Stimulated activated CD8-positive, alpha-beta memory T cell treated with anti-CD3 and anti-CD28 coated beads, Interleukin-4, amount 100 ng/mL, for 24 hours (primary cell): ENCODE measurements at places on chromosomes 4 and X.
A peak's percentile ranks its signal among the peaks of the same experiment; 100 is the strongest.

- DNase-seq = no peak
Observed at GRCh38 chr4:139736274-139736660, 70.6 kb downstream of the MGST2 start.

DNA sequence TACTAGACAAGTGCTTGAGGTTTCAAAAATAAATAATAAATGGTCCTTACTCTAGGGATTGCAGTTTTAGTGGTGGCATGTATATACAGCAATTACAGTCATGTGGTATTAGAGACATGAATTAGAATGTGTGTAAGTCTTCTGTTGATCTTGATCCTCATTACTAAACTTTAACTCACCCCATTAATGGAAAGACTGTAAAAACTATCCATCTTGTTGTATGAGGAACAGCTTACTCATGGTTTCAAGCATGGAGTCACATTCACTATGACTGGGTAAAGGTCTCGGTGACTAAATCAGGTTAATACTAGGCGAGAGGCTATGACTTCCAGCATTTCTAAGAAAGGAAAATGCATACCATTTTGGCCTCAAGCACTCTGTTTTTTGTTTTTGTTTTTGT, 107.0 kb upstream of the HPGD start:
- DNase-seq = no peak

DNA sequence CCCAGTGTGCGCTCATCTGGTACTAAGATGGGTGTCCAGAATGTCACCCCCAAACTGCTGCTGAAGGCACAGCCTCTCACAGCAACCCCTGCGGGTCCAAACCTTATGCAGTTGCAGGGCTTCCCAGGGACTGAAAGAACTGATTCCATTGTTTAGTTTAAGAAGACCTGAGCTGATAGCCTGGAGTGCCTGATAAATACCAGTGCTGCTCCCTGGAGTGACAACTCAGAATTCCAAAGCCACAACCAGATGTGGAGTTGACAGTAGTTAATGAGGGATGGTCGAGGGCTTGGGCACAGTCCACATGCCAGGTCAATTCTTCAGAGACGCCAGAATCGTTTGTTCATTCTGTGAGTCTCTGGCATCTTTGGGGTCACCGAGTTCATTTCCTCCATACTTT, 71.2 kb downstream of the LNX1 start:
- DNase-seq = no peak

DNA sequence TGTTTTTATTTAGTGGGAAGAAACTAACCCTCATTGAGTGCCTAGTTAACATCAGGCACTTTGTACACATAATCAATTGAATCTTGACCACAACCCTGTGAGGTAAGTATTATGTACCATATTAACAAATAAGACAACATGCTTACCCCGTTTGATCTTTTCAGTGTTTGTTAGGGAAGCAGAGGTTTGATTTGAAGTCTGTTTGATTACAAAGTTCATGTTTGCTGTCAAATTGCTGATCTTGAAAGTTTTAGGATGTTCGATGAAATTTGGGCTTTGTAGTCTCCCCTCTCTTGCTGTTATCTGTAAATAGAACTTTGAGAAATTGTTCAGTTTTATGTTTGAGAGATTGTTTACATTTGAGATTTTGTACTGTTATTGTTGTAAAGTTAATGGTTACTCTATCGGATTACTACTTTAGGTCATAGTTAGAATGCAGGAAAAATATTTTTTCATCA, 13.4 kb upstream of the ADH4 start:
- DNase-seq = no peak

GRCh38 chr4:154044108-154044531, 255.2 kb upstream of the SFRP2 start:
- no peak for DNase-seq

DNA sequence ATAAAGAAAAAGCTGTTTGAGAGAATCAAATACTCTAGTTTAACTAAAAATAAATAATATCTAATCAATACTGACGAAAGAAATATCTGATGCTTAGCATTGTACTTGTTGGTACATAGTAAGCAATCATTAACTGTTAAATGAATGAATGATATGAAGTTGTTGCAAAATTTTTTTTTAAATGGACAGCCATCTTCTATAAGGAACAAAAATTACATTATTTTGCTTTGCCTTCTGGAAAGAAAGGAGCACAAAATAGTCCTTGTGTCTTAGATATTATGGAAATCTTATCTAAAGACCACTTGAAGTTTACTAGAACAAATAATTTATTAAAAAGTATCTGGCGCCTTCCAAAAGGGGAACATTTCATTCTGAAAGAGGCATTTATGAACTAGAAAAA, 4.5 kb downstream of the NFKB1 start:
- DNase-seq = no peak

DNA sequence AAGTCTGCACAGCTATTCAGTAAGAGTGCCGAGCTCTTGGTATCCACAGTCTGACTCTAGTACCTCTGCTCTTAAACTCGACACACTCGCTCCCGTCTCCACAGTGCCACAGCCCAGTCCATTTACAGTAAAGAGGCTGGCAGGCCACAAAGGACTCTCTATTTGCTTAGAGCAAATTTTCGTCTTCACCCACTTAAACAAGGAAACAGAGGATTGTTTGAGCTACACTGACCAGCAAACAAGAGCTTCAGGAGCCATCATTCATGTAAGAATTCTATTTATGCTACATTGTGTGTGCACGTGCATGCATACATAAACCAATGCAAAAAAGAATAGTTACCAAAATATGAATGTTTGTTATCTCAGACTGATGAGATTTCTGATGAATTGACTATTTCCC, 290.2 kb downstream of the USP46 start:
- DNase-seq = no peak

DNA sequence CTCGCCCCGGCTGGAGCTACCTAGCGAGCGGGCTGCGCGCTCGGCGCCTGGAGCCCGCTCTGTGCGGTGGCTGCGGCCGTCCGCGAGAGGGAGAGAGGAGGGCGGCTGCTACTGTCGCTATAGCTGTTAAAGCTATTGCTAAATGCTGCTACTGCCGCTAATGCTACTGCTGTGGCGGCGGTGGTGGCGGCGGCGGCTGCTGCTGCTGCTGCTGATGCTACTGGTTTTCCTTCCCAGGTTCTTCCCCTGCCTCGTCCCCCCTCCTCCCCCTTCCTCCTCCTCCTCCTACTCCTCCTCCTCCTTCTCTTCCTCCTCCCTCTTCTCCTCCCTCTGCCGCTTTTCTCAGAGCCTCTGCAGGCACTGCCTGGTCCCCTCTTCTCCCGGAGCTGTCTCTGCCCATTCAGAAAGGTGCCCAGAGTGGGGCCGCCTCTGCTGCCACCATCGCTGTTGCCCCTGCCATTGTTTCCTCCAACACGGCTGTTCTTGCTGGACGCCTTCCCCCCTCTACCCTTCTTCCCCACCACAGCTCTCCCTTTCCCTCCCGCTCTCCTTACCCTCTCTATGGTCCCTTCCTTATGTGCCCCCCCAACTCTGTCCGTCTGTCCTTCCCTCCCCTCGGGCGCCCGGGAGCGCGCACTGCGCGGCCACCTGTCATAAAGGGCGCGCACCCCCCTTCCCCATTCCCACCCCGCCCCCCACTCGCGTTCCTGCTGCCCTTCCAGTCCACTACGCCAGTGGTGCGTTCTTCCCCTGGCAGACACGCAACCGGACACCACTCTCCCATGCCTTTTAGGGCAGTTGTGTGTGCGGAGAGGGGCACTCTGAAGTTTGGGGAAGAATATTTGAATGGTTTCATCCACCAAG, at the start of gene NEXMIF:
Gene NEXMIF, minus strand, starts transcription at position 228 of the 864 bp plus-strand sequence.
- DNase-seq = peak; percentile 2

DNA sequence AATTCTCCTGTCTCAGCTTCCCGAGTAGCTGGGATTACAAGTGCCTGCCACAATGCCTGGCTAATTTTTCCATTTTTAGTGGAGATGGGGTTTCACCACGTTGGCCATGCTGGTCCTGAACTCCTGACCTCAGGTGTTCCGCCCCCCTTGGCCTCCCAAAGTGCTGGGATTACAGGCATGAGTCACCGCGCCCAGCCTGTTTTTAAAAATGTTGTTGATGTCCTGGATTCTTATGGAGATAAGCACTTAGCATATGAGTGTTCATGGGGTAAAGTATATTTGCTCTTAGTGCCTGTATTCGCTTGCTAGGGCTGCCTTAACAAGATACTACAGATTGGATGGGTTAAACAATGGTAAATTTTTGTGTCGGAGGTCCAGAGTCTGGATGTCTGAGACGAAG, 91.7 kb downstream of the CEP44 start:
- DNase-seq = no peak

DNA sequence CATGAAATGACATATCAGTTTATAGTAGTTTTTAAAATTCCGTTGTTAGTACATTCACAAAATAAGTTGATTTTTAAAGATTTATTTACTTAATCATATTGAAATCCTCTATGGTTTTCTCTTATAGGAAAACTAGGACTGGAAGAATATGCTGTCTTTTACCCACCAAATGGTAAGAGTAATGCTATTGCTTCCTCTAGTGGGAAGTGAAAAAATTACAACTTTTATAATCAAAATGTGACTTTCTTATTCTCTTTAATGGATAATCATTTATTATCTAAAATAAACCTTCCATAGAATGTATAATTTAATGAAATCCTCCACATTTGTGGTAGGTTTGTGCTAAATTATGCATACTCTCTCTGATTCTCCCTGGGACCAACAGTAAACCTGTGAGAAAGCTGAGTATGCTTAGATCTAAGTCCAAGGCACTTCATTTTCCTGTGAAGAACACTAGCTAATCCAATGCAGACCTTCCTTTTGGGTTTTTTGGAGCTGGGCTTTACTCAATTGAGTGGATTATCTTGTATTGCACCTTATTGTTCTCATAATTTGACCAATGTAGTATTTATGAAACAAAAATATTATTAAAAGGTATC, 136.2 kb downstream of the TBC1D19 start:
- DNase-seq = no peak
